ENCODE measurements at places on chromosomes 6 and 20. TPM values are rescaled to one million over a fixed set of nuclear protein-coding genes. Genes with fewer than 3 reads are reported as not detected.

The NOL4L gene
- 25.2 TPM for total RNA-seq

The TRIM31 gene
- not detected for total RNA-seq

The ADGRF5 gene
- total RNA-seq: 85.3 TPM

The LINC00237 gene
- total RNA-seq: not detected

The COL9A1 gene
- not detected for total RNA-seq

The GJA1 gene
- total RNA-seq: 219 TPM

The BCAS4 gene
- 14.8 TPM for total RNA-seq

The PFDN4 gene
- 27.7 TPM for total RNA-seq

The CRISP3 gene
- total RNA-seq: not detected

The CASS4 gene
- total RNA-seq: 1.6 TPM
